NCI-H2081 (cell line): ENCODE measurements at places on chromosomes 1 and 21.

DNA sequence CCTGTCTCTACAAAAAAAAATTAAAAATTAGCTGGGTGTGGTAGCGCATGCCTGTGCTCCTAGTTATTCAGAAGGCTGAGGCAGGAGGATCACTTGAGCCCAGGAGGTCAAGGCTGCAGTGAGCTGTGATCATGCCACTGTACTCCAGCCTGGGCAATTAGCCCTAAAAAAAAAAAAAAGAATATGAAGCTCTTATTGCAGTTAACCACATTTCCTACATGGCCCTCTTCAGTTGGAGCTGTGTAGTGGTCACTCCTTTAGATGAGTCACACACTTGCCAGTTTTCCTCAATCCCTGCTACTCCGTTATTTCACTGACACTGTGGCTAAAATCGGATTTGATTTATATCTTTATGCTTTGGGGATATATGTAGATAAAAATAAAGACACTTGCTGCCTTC lies 11.8 kb downstream of the NFYC start:
- no peak for DNase-seq

- DNase-seq, result no peak
Measured at GRCh38 chr1:236065509-236066005, 667 bp upstream of the NID1 start.

DNA sequence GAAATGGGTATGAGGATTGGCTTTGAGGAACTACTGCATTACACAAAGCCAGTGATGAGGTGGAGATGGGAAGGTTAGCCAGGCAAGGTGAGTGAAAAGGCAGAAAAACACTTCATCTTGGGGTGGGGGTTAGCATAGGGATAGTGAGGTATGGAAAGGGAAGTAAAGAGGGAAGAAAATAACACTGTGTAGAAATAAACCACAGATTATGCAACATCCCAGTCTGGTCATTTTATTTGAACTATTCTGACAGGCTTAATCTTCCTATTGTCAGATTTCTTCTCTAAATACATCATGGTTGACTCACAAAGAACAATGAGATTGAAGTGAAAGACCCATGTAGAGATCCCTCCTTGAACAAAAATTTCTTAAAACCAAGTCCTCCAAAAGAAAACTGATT lies 640.2 kb downstream of the PTPRC start:
- DNase-seq, result no peak

GRCh38 chr1:226335661-226336060 lies 26.7 kb upstream of the LIN9 start:
- no peak for DNase-seq

GRCh38 chr1:225691377-225691776 lies 38.5 kb upstream of the ENAH start:
- DNase-seq, result no peak

DNA sequence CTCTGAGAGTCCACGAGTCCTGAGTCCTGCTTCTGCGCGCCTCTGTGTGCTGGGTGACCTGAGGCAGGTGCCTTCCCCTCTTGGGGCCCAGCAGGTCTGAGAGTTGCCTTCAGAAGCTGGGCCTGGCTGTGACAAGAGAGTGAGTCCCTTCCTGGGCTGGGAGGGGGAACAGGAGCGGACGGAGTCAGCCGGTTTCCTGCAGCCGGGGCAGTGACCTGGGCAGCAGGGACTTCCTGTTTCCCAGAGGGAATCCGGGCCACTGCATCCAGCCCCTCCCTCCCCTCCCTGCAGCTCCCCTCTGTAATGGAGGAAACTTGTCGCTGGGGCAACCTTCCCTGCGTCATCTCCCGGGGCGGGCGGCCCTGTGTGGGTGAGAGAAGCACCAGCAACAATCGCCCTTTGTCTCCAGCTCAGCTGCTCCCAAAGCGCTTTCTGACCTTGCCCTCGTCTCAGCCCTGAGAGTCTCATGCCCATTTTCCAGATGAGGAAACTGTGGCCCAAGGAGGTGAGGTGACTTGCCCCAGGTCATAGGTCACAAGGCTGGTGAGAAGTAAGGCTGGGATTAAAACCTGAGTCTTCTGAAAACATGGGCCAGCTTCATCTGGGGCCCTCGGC lies 61.1 kb downstream of the SDC3 start:
- no peak for DNase-seq
